ENCODE measurements at places on chromosomes 11 and 22.

GRCh38 chr22:38841211-38841610 lies 2.6 kb downstream of the NPTXR start:
- DNase-seq: no peak

GRCh38 chr22:37196539-37197450 lies 8.7 kb upstream of the C1QTNF6 start:
- DNase-seq: no peak

GRCh38 chr22:35601743-35602615 lies 15.2 kb downstream of the MB start:
- no peak for DNase-seq

- no peak for DNase-seq
Measured at GRCh38 chr11:35127619-35128018, 11.4 kb upstream of the CD44 start.

DNA sequence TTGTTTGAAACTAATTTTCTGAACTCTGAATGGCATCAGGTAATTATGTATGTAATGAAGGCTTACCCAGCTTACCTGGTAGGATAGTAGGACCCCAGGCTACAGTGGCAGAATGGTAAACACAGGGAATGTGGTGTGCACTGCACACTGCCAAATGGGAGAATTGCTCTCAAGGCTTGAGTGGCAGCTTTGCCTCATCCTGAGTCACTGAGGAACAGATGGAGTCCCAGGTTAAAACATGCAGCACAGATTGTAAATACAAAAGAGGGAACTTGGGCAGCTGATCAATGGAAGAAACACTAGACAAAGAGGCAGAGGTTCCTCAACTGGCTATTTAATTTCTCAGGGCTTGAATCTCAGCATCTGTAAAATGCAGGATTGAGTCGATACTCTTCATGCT lies 24.4 kb downstream of the GPR83 start:
- DNase-seq: no peak

DNA sequence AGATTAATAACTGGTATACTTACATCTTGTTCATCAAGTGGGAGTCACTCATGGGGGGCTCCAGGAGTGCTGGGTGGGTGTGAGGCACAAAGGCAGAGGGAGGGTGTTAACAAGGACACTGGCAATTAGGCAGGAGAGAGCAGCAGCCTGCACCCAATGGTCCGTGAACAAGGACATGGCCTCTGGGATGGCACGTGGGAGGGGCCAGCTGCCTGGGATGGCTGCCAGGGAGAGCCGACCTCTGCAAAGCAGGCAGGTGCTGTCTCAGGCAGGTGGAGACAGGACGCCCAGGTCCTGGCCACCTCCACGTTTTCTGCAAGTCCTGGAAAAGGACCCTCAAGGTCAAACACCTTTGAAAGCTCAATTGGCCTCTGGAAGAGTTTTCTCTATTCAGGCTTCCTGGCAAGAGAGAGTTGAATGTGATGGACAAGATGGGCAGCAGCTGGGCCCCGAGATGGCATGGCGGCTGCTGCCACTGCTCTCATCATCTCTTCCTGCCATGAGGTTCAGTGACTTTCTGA lies 257.1 kb downstream of the BUD13 start:
- no peak for DNase-seq

GRCh38 chr11:45654231-45655011 lies 11.0 kb downstream of the CHST1 start:
- no peak for DNase-seq

DNA sequence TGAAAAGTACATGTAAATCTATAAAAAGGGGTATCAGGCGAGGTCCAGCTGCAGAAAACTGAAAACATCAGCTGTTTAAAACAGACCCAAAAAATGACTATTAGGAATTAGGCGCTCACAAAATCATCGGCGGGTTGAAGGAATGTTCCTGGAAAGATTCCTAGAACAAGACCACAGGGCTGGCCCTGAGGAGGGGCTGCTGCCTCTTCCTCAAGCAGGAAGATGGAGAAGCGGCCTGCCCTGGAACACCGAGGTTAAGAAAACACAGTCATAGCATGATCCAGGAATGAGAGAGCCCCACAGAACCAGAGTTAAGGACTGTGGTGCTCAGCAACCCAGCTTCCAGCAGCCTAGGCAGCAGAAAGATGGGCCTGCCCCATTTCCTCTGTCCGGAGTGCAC lies 78.4 kb downstream of the C11orf91 start:
- no peak for DNase-seq

GRCh38 chr11:86155200-86155844 lies 86.4 kb upstream of the PICALM start:
- DNase-seq: no peak

- DNase-seq: no peak
Measured at GRCh38 chr11:120024586-120024985, 113.3 kb downstream of the TRIM29 start.

DNA sequence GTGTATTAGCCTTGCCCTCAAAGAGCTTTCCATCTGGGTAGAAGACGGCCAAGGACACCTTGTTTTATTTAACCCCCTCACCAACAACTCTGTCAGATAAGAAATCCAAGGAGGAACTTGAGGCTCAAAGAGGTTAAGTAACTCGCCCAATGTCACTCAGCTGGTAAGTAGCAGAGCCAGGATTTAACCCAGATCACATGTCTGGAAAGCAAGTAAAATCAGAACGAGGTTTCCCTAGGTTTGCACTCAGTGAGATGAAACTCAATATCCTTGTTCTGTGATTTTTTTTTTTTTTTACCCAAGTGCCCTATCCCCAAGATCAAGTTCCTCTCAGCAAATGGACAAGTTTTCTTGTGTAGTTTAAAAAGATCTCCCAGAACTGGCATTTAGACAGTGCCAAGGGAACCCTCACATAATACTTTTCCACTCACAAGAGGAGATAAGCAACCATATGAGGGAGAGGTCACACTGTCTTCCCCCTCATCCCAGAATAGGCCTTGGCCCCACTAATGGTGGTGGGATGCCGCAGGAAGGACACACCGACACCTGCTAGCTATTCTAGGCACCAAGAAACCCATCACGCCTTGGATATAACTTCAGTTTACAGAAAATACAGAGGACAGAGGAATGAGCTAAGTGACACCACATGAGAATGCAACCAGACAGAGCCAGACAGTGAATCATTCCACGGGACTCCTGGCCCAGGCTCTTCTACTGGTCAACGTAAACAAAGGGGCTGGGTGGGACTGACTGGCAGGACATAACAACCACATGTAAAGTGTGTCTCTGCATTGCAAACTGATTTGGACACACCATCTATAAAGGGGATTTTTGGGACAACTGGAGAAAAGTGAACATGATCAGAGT lies 8.6 kb upstream of the ARAP1 start:
- DNase-seq: no peak

DNA sequence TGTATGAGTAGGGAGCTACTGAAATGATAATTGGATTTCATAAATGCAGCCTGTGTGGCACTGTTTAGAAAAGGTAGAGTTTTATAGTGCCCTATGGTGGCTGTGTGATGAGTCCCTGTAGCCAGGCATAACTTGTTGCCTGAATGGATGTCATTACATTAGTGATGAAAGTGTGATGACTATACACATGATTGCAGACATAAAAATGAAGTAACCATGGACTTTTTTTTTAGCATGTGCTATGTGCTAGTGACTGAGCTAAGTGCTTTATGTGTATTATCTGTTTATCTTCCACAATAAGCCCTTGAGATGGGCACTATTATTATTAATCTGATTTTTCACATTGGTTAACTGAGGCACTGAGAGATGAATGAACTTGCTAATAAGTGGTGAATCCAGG lies 13.5 kb upstream of the GRAMD1B start:
- DNase-seq: no peak

DNA sequence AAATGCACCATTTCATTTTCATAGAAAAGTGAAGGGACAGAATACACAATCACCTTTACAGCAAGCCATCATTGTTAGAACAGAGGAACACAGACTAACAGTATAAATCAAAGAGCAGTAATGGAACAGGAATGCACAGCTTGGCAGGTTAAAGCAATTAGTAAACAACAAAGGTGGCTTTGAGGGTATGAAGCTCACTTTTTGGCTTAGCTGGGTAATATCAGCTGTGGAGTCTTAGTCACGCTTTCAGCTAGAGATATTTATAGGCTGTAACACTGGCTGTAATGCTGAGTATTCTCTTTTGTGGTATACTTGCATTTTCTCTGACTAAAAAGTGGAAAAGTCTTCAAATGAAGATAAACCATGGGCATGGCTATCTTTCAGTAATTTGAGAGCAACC lies 1780.5 kb downstream of the LRRC4C start:
- no peak for DNase-seq

DNA sequence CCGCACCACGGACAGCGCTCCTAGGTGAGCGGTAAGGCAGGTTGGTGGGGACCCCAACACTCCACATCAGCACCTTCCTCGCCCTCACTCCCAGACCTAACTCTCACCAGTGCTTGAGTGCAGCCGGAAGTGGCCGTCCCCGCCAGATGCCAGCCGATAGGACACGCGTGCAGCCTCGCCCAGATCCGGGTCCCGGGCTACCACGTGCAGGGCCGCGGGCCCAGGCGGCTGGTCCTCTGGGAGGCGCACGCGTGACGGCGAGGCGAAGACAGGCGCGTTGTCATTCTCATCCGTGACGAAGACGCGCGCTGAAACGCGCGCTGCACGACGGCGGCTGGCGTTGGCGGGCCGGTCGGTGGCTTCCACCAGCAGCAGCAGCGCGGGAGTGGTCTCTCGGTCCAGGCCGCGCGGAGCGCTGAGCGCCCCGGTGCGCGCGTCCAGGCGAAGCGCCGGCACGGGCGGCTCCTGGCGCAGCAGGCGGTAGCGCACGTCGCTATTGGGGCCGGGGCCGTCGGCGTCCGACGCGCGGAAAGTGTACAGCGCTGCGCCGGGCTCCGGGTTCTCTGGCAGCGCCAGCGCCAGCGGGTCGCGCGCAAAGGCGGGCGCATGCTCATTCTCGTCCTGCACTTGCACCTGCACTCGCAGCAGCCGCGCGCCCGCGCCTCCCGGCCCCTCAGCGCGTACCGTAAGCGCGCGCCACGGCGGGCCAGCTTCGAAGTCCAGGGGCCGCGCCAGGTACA lies 10.8 kb upstream of the TPP1 start:
- DNase-seq: no peak

DNA sequence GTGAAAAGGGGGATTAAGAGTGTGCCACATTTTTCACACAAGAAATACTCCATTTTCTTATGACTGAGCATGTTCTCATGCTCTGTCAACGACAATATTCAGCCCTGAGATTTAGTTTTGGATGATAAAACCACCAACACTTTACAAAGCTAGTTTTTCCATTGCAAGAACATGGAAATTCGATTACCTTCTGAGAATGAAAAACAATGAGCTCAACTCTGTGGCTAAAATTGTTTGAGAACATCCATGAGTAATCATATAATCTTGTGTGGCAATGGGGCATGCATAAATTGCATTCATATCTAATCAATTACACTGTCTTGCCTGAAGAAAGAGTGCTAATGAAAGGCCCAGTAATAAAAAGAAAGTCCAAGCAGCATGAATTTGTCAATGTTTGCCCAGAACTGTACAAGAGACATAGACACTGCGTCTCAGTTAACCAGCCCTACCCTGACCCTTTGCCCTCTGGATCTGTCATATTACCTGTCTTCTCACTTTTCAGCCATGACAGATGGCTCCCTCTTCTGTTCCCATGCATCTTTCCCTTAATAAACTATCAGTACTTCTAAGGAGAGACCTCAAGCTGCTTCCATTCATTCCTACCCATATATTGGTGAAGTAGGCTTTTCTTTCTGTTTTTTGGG lies 253.4 kb downstream of the FAM76B start:
- DNase-seq: no peak

GRCh38 chr11:63993993-63994392 lies 7.8 kb downstream of the OTUB1 start:
- DNase-seq: no peak

DNA sequence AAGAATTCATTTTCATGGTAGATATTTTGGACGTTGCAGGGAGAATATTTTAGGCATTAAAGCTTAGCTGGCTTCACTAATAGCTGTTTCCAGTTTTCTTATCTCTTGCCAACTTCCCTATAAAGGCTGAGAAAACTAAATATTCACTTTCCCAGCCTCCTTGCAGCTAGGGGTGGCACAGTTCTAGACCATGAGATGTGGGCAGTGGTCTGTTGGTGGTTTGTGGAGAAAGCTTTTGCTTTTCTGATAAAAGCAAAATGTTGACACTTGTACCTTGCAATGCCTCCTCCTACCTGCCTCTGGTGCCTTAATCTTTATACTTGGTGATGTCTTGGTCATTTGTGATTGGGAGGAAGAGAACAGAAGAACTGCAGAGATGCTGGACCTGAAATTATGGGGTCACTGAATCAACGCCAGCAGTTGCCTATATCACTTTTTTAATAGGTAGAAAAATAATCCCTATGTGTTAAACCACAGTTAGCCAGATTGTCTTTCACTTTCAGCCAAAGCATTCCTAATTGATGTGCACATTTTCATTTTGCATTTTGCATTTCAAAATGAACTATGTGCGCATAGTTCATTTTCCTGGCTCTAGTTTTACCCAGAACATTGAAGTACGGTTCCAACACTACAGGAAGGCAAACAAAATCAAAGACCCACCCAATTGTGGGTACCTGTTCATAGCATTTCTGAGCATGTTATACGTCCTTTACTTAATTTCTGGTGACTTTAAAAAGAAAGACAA lies 24.9 kb upstream of the ABTB2 start:
- DNase-seq: no peak

DNA sequence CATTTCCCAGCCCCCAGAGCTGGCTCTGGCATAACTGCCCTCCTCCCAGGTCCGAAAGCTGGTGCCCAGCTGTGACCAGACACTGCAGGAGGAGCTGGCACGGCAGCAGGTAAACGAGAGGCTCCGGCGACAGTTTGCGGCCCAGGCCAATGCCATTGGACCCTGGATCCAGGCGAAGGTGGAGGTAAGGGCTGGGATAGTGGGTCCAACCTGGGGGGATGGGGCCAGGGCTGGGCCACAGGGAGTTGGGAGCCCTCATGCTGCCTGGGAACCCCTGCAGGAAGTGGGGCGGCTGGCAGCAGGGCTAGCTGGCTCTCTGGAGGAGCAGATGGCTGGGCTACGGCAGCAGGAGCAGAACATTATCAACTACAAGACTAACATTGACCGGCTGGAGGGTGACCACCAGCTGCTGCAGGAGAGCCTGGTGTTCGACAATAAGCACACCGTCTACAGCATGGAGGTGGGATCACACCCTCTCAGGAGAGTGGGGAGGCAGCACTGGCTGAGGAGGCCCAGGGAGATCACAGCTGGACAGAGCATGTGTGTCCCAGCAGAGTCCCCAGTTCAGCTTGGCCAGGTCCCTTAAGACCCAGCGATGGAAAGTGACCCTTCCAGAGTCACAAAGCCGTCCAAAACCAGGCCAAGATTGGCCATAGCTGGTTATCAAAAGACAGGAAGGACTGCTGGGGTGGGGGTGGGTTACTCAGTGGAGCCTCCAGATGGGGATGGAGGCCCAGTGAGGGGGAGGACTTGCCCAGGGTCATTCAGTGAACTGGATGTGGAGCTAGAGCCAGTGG lies 7.0 kb downstream of the CTSF start:
- no peak for DNase-seq
